Epithelial cell of proximal tubule (primary cell): ENCODE measurements at places on chromosomes 13 and 19. TPM values are rescaled to one million over a fixed set of nuclear protein-coding genes. Genes with fewer than 3 reads are reported as not detected.

The SYDE1 gene
- total RNA-seq: 31.7 and 37.1 TPM in 2 replicates

The PNMA8A gene
- 4.3 and 7.4 TPM in 2 replicates for total RNA-seq

The KLF1 gene
- total RNA-seq: 0.51 TPM in 1 of 2 replicates, not detected in the other

The KIR2DL1 gene
- not detected in 2 replicates for total RNA-seq

The LGALS7 gene
- total RNA-seq: not detected in 2 replicates

The HAUS8 gene
- total RNA-seq: 20.5 and 25.5 TPM in 2 replicates

The PRSS57 gene
- total RNA-seq: not detected in 2 replicates

The CA11 gene
- 0.22 and 6.6 TPM in 2 replicates for total RNA-seq

The NCCRP1 gene
- total RNA-seq: 9.9 and 11.4 TPM in 2 replicates

The ARHGEF7 gene
- total RNA-seq: 18.2 and 21.9 TPM in 2 replicates

The KLK3 gene
- total RNA-seq: not detected in 2 replicates

The BSPH1 gene
- total RNA-seq: not detected in 2 replicates

GRCh38 chr19:56217039-56217949 is 15.2 kb downstream of the ZSCAN5C start:
- DNase-seq: no peak

DNA sequence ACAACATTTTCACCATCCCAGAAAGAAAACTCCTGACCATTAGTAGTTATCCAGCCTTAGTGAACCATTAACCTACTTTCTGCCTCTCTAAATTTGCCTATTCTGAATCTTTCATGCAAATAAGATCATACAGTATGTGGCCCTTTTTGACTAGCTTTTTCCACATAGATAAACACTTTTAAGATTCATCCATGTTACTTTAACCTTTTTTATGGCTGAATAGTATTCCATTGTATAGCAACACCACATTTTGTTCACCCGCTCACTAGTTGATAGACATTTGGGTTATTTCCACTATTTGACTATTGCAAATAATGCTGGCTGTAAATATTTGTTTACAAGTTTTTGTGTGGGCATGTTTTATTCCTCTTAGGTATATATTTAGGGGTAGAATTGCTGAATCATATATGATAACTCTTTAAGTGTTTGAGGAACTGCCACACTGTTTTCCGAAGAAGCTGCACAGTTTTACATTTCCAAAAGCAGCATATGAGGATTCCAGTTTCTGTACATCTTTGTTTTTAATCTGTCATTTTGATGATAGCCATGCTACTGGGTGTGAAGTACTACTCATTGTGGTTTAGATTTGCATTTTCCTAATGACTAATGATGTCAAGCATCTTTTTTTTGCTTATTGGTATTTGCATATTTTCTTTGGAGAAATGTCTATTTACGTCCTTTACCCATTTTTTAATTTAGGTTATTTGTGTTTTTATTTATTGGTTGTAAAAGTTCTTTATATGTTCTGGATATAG is 17.1 kb downstream of the COG6 start:
- no peak for DNase-seq

- DNase-seq: no peak
These were observed 178.3 kb downstream of the EFNB2 start for GRCh38 chr13:106357198-106357597.

DNA sequence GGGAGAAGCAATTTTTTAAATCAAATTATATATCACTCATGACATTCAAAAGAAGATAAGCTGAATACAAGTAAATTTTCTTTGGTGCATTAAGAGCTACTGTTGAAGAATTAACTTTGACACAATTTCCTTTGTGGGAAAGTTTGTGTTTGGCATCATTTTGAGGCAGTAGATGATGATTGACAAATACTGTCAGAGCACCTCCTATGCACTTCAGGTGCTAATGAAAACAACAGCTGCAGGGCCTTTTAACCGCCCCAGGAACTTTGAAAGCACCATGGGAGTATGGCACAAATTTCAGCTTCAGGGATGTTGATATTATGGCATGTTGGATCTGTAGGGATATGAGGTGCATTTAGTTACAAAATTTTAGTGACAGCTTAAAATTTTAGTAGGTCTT is 21.0 kb upstream of the DLEU7 start:
- no peak for DNase-seq

DNA sequence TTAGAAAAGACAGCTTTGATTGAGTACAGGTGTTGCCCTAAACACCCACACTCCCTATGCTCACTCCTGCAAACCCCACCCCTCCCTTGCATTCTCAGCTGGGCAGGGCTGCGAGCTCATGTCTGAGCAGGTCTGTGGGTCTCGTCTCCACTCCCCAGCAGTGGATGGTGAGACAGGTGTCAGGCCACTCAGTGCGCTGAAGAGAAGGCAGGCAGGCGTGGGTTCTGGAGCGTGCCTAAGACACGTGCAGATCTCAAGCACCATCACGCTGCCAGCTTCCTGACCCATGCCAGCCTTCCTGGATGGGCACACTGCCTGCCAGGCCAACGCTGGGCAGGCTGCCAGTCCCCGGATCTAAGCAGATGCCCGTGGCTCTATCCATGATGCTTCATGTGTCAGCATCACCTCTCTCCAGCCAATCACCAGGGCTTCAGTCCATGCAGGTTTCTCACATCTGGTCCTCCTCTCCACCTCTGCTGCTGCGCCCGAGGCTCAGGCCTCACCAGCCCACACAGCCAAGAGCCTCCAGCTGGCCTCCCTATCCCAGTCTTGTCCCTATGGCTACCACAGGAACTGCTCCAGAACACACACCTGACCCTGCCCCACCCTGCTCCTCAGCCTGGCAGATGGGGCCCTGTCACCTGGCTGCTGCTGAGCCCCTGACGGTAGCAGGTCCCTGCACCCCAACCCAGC is 42.6 kb downstream of the EPS15L1 start:
- DNase-seq: no peak

- DNase-seq: no peak
These were observed 967 bp upstream of the NR2C2AP start for GRCh38 chr19:19204181-19204580.

DNA sequence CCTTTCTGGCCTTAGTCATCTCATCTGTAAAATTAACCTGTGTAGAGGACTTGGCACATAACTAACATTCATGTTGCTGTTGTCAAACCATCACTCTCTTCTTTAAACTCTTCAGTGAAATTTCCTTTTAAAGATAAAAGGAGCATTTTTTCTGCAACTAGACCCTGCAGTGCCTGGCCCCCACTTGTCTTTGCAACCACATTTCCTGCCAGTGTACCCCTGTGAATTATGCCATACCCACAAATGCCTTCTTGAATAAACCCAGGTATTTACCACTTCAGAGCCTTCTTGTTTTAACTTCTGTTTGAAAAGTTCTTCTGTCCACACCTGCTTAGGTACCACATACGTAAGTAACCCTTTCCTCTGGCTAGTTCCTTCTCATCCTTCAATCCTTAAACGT is 118.8 kb downstream of the CDK8 start:
- DNase-seq: no peak

DNA sequence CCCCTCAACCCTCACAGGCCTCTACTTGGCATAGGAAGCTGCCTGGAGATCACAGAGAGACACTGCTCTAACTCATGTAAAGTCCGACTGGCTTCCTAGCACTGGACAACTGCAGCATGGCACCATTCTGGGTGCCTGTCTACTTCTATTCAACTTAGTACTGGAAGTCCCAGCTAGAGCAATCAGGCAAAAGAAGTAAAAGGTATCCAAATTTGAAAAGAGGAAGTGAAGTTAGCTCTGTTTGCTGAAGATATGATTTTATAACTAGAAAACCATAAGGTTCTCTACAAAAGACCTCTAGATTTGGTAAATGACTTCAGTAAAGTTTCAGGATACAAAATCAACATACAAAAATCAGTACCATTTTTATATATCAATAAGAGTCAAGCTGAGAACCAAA is 1017.6 kb downstream of the PCDH9 start:
- DNase-seq: no peak

- DNase-seq: no peak
These were observed 61.4 kb upstream of the SLITRK1 start for GRCh38 chr13:83943530-83944279.

DNA sequence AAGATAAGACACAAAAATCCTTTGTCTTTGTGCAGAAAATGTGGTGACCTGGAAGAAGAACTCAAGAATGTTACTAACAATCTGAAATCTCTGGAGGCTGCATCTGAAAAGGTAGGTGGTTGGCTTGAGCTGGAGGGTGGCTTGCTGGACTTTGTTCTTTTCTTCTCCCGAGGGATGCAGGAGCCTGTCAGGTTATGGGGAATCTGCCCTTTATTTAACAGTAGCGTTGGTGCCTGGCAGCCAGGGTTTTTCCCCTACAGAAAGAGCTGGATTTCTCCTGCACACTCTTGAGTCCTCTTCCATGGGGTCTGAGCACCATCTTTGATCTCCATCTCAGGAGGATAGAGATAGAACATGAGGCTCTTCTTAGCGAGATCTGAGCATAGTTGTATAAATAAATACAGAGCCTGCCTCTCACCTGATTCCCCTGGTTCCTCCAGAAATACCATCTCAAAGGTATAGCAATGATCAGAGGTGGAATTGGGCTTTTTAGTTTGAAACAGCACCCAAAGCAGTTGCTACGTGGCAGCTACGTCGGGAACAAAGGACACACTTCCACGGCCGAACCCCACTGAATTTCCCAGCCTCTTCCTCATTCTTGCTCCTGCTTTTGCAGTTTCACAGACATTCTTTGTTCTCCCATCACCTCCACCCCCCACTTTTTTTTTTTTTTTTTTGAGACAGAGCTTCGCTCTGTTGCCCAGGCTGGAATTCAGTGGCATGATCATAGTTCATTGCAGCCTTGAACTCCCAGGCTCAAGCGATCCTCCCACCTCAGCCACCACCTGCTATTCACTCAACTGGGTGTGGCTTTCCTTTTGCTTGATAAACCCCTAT is 12.9 kb downstream of the TPM4 start:
- no peak for DNase-seq

- no peak for DNase-seq
These were observed at the start of gene IFI30 for GRCh38 chr19:18173572-18174288. Gene IFI30, plus strand, starts transcription at chr19:18173813. Its CDS starts 29 bp downstream, at chr19:18173842.

DNA sequence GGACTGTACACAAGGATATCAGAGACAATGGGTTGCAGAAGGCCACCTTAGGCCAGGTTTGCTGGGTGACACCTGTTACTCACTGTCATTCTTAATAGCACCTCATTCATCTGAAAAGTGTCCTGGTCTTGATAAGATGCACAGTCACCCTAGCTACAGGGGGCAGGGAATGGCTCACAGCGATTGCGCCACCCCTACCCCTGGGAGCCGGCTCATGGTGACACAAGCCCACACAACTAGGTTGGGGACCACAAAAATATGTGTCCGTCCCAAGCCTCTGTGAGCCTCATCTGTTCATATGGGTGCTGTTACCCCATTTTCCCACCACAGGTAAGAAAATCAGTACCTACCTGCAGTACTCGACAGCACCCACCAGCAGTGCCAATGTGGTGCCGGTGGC is 23.4 kb downstream of the MED26 start:
- no peak for DNase-seq

GRCh38 chr19:18023622-18024251 is 15.8 kb downstream of the ARRDC2 start:
- DNase-seq: no peak

- no peak for DNase-seq
These were observed 320.3 kb downstream of the SUCLA2 start for GRCh38 chr13:47680748-47681147.

DNA sequence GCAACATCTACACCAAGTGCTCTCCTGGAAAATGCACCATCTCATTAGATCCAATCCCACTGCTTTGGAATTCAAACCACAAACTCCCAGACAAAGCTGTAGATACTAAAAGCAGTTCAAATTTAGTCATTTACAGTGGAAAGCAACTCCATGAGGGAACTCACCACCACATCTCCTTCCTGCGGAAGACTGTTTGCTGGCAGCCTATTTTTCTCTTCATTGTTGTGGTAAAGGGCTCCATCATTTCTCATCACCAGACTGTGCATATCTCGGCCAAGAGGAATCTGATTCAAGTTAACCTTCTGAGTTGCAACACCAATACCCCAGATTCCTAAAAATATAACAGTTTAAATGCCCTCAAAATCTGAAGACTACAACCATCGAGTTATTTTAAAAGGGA is 8.4 kb downstream of the SPRYD7 start:
- DNase-seq: no peak

DNA sequence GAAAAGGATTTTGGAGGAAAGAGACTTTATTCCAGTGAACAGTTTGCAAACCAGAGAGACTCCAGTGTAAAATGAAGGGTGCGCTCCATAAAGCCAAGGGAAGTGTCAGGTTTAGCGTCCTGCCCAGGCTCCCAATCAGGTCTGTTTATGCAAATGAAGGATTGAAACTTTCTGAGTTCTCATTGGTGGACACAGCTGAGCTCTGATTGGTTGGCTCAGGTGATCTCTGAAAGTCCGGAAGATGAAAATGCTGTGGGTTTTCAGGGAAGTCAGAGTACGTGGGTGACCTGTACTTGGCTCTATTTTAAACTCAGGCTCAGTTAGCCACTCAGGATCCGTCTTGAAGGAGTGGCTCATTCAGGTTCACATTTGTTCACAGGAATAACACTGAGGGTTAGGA is 28.7 kb upstream of the CD33 start:
- no peak for DNase-seq

DNA sequence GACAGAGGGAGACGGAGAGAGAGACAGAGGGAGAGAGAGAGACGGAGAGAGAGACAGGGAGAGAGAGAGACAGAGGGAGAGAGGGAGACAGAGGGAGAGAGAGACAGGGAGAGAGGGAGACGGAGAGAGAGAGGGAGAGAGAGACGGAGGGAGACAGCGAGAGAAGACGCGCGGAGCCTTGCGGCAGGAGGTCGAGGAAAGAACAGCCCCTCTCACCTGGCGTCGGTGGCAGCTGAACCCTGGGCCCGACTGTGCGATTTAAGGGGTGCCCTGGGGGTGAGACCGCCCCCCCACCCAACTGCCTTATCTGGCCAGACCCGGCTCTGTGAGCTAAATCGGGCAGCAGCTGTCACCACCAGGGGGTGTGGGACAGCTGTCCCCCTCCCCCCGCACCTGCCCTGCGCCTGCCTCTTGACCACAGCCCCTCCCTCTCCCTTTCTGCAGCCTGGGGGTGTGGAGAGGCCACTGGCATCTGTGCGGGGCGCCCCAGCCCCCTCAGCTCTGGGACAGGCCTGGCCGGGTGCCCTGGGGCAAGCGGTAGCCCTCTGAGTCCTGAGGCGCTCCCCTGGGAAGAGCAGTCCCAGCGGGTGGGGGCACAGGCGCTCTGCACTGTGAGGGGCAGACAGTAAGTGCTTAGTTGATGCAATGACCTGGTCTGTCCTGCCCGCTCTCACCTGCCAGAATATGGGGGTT is 10.8 kb downstream of the JOSD2 start:
- no peak for DNase-seq

DNA sequence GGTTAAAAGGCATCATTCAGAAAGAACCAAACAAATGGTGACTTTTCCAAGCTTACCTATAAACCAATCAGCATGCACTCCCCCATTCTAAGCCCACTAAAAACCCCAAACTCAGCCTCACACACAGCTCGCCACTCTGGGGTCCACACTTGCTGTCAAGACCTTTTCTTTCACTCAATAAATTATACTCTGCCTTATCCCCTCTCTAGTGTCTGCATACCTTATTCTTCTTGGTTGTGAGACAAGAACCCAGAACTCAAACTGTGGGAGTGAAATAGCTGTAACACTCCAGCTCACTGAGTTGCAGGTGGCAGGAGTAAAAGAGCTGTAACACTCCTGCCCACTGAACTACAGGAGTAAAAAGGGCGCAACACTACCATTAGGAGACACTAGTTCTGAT is 559.0 kb downstream of the TBC1D4 start:
- DNase-seq: no peak

- peak; percentile 58 for DNase-seq
These were observed 8.9 kb downstream of the FPR1 start for GRCh38 chr19:51742789-51743188.
